Naive thymus-derived CD4-positive, alpha-beta T cell (primary cell): ENCODE measurements at places on chromosomes 1 and 21. TPM values are rescaled to one million over a fixed set of nuclear protein-coding genes. Genes with fewer than 3 reads are reported as not detected.
A peak's percentile ranks its signal among the peaks of the same experiment; 100 is the strongest.

DNA sequence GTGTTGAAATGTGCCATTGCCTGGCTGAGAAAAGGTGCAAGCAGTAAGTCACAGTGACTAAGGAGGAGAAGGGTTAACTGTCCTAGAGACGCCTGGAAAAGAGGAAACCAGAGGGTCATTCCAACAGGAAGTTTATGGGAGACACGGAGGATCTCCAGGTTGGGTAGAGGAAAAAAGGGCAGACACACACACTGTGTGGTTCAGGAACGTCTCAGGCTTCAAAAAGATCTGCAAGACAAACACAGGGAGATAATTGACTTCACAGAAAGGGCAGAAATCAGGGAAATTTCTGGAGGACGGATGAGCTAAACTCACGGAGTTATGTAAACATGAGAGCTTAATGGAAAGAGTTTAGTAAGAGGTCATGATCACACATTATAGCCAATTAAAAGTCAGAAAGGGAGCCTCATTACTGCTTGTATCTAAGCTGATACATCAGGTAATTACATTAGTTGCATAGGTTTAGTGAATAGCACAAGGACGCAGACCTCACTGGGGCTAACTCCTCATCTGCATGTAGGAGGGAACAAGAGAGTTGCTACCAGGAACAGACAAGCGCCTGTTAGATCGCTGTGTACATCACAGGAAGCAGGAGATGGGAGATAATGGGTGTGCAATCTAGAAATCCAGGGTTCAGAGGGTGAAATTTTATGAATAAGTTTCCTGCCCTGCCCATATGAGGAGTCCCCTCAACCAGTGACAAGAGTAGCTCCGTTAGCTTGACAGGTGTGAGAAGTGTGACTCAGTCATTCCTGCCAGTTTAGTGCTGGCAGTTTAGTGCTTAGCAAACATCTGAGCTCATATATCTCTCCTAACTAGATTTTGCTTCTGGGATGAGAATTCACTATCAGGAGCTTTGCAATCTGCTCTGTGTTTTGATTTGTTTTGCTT, 96.6 kb upstream of the TNR start:
- DNase-seq: no peak

DNA sequence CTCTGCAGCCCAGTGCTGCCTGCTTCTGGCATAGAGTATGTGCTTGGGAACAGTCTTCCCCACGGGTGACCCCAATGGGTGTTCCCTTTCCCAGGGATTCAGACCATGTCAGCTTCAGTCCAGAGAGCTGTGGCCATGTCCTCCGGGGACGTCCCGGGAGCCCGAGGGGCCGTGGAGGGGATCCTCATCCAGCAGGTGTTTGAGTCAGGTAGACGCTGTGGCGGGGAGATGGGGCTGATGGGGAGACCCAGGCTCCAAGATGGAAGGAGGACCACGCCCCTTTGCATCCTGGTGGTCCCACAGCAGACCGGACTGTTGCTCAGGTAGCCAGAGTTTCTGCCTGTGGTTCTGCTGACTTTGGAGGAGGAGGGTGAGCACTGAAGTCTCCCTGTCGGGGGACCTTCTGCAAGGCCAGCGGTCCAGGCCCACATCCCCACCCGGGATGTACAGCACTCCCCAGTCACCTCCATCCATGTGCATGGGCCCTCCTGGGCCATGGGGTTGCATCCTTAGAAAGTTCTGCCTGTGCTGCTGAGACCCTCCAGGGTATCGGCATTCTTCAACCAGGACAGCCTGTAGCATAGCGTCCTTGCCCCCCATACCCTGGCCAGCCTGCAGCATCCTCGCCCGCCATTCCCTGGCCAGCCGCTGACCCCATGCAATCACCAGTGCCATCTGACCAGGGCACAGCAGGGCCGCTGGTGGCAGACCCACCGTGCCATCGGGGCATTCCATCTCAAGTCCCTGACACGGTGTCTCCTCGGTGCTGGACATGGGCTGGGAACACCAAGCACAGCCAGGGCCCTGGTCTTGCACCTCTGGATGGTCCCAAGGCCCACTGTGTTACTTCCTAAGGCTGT, 2.8 kb downstream of the AIRE start:
- DNase-seq: peak; percentile 5

- no peak for DNase-seq
These were observed 973.5 kb upstream of the B3GALT2 start for GRCh38 chr1:194159941-194160340.

GRCh38 chr1:245232931-245233330, 78.1 kb downstream of the KIF26B start:
- DNase-seq: no peak

DNA sequence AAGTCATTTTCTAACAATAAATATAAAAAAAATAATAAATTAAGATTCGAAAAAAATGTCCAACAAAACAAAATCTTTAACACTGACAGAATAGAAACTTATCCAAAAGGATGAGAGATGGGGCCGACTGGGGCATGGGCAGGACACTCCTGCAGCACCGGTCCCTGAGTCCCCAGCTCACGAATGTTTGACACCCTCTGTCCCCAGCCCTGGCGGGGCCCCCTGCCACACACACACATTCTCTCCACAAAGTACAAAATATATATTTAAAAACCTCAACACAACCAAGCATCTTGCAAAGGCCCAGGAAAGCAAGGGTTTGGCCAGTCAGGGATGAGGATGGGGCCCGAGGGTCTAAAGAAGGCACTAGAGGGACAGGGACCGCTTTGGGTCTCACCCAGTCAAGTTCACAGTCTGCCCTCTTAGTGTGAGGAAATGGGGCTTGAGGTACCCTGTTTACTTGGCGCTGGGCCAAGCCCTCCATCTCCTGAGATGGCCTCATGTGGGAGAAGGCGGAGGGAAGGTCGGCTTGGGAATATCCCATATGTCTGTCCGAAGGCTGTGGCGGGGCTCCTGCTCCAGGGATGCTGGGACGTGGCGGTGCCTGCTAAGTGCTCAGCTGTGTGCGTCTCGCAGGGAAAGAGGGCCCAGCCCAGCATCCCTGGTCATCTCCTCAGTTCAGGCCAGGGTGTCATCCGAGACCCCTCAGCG, 31.3 kb downstream of the EPHA2 start:
- DNase-seq: no peak

- no peak for DNase-seq
These were observed 36.0 kb downstream of the CAPN2 start for GRCh38 chr1:223748405-223748772.

DNA sequence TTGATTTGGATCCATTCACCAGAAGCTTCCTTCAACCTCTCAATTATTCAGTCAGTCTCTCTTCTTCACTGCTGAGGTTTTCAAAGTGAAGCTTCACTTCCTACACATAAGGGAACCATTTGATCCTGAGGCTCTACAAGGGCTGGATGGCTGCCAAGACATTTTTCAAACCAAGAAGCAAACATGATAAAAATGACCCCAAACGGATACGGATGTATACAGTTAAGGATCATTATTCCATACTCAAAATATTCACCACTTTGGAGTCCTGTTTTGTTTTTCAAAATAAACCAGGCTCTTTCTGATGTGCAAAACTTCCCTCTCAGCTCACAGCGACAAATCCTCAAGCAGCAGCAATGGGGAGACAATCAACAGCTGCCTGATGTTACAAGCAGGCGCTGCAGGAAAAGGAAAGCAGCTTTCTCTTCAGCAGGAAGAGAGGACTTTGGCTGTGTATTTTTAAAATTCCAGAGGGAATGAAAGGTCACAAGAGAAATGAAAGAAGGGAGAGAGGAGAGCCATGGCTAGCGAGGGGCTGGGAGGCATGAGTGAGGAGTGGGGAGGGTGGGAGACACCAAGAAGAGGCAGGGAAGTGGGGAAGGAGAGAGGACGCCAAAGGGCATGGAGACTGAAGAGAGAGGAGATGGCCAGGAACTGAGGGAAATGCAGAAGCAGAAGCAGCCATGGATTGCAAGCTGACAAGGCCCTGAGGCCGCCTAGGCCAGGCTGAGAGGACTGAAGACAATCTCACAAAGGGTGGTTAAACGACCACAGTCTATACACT, 145.4 kb downstream of the SLC45A1 start:
- DNase-seq: no peak

DNA sequence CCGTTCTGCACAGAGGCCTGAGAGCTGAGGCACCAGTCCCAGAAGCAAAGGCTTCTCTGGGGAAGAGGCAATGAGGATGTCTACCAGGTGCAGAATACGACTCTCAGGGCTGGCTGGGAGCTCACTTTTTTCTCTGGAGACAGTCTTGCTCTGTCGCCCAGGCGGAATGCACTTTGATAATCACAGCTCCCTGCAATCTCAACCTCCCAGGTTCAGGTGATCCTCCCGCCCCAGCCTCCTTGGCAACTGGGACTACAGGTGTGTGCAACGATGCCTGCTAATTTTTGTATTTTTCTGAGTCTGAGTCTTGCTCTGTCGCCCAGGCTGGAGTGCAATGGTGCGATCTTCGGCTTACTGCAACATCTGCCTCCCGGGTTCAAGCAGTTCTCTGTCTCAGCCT, 17.6 kb downstream of the NADK start:
- no peak for DNase-seq

- no peak for DNase-seq
These were observed 34.3 kb downstream of the GPR137B start for GRCh38 chr1:236176337-236177336.

INAVA gene
- not detected for polyA plus RNA-seq

PRAMEF8 gene
- polyA plus RNA-seq: not detected

LCE6A gene
- polyA plus RNA-seq: not detected

AIRE gene
- polyA plus RNA-seq: 0.14 TPM
